ENCODE measurements at places on chromosomes 7 and 10.

DNA sequence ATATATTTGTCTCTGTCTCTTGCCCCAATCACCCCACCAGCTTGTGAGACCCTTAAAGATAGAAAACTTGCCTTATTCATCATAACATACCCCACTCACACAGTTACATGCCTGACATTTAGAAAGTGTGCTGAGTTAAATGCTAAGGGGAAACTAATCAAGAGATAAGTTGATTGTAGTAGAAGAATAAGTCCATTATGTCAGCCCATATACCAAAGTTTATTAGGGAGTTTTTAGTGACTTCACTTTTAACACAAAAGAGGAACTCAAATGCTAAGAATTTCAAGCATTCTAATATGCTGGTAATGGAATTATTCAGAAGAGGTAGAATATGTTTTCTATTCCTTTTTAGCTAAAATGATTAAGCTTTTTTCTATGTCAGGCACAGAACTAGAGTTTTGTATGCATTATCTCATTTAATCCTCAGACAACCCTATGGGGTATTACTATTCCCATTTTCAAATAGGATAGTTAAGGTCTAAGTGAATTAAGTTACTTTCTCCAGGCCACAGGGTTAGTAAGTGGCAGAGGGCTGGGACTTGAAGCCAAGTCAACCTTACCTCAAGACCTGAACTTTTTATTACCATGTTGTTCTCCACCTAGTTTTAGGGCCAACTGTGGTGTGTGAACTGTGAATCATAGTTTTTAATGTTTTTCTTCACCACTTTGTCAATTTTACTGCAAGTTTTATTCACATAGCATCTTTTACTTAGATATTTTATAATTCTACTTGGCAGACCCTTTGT is 19.6 kb downstream of the ASAH2 start:
- no peak for DNase-seq

DNA sequence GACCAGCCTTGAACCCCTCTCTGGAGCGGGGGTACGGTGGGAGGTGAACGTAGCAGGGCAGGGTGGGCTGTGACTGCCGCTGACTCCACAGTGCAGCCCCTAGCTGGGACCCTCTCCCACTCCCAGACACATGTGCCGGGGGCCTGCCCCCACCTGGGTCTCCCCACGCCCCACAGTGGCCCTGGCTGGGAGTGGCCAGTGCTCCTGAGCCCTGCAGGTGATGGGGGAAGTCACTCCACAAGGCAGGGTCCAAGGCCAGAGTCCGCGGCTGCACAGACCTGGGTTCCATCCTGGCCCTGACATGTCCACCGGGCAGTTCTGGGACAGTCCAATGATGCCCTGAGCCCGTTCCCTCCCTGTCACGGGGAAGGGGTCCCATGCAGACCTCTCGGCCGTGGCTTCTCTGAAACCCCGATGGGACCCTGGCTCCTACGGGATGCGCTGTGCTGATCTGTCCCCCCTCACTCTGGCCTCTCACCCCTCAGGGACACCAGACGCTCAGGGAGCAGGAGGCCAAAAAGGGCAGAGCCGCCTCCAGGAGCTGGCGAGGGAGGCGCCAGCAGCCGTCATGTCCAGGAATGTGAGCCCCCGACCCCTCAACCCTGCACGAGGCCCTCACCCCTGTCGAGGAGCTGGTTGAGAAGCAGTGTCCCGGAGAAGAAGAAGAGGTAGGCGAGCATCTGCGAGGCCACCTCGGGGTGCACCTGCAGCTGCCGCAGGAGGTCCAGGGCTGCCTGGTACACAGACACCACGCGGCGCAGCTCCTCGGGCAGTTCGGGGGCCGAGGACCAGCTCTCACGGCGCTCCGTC is 40.4 kb downstream of the AP5Z1 start:
- DNase-seq, result no peak

DNA sequence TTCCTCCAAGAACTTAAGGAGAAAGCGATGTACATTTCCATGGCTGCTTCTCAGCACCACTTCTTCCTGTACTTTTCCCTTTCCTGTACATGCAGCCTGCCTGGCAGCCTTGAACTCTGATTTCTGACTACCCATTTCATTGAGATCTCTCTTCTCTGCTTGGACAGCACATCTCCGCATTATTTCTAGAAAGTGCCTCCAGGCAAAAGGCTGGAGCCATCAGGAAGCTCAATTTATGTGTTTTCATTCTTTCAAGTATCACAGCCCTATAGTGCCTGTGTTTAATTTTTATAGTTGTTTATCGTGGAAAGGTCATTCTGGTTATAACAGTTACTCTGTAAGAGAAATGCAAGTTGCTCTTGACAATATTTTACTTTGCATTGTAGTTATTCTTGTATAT is 688.0 kb upstream of the ANKRD30A start:
- DNase-seq, result no peak

GRCh38 chr10:129122846-129123245 is 344.2 kb upstream of the MGMT start:
- no peak for DNase-seq

GRCh38 chr7:132239422-132239994 is 336.8 kb downstream of the PLXNA4 start:
- no peak for DNase-seq

- DNase-seq, result no peak
These were observed 24.6 kb upstream of the NPFFR1 start for GRCh38 chr10:70308121-70309060.

- DNase-seq, result no peak
These were observed 720 bp downstream of the SNCG start for GRCh38 chr10:86958901-86959736.

DNA sequence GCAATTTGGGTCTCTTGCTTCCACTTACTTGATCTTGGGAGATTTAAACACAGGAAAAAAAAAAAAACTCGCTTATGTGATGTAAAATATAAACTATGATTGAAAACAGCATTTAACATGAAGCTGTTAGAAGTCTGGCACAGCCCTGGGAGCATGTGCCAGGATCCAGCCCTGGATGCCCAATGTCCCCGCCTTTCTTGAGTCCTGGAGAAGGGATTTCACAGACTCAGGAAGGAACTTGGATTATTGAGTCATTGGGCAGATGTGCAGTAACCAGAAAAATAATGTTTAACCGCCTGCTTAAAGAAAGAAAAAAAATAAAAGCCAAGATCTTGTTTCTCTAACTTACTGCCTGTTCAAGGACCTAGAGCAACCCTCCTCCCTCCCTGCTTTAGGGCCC is 3.7 kb upstream of the JCAD start:
- DNase-seq, result peak; percentile 89

GRCh38 chr10:109780997-109781396 is 142.3 kb downstream of the XPNPEP1 start:
- DNase-seq, result no peak

- DNase-seq, result no peak
These were observed 338.5 kb downstream of the MDFIC start for GRCh38 chr7:115260381-115260780.

GRCh38 chr10:44498222-44498621 is 113.3 kb upstream of the CXCL12 start:
- DNase-seq, result no peak

GRCh38 chr7:93159490-93159889 is 11.3 kb upstream of the SAMD9L start:
- DNase-seq, result no peak

GRCh38 chr7:89308535-89308934 is 513.0 kb upstream of the TEX47 start:
- no peak for DNase-seq

DNA sequence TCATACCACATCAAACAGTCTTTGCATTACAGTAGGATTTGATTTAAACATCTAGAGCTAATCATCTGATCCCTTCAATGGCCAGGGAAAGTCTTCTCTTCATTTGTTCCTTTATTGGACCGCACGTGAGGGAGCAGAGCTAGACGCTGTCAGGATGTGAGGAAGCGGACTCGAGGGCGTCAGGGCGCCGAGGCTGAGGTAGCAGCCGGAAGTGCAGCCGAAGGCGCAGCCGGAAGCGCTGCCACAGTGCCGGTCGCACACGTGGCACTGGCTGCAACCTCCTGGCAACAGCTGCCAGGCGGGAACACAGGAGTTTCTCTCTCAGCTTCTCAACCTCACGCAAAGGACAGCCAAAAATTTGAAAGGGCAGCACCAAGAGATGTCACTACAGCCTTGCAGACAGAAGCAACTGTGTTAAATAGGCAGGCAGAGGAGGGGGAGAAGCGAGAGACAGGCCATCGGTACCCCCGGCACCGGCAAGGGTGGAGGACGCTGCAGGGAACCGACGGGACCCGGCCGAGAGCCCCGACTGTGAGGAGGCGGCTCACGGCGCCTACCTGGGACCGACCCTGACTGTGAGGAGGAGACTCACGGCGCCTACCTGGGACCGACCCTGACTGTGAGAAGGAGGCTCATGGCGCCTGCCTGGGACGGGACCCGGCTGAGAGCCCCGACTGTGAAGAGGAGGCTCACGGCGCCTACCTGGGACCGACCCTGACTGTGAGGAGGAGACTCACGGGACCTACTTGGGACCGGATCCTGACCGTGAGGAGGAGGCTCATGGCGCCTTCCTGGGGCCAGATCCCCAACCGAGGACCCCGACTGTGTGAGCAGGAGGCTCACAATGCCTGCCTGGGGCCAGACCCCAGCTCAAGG is 32.3 kb downstream of the VIPR2 start:
- DNase-seq, result no peak

GRCh38 chr7:47951374-47951773 is 3.1 kb upstream of the PKD1L1 start:
- no peak for DNase-seq

DNA sequence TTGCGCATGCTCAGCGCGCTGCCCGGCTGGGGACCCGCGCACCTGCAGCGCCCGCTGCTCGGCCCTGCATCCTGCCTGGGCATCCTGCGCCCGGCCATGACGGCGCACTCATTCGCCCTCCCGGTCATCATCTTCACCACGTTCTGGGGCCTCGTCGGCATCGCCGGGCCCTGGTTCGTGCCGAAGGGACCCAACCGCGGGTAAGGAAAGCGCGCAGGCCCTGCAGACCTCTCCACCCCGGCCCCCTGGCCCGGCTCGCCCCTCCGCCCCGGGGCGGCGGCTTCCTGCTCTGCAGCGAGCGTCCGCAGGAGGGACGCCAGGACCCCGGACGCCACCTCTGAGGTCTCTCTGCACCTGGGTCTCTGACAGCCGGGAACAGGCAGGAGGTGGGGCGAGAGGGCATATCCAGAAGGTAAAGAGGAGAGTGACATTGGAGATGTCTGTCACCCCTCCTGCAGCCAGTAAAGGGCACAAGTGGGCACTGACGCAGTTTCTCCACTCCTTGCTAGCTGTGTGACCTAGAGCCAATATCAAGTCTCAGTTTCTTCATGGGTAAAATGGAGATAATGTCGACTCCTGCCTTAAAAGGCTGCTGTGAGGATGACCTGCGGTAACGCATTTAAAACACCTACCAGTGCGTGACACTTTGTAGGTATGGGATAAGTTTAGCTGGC is 338 bp downstream of the ATP6V0E2 start:
- DNase-seq, result no peak

- DNase-seq, result no peak
These were observed 192.3 kb downstream of the EVX1 start for GRCh38 chr7:27434756-27435400.

DNA sequence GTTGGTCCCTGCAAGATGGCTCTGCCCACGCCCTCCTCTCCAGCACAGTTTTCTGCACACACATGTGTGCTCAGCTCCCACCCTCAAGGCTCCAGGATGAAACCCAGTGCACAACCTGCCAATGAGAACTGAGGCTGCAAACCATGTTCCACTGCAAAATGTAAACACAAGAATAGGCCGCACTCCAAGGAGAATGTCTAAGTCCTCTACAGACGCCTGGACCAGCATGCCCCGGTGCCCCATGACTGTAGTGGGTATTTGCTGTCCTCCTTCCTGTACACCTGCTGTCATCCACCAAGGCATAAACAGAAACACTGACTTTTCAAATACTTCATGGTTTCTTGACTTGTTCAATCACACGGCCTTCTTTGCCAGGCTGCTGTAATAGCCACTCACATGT is 72.6 kb downstream of the COBL start:
- no peak for DNase-seq

GRCh38 chr7:12237007-12237406 is 25.9 kb downstream of the TMEM106B start:
- DNase-seq, result no peak

DNA sequence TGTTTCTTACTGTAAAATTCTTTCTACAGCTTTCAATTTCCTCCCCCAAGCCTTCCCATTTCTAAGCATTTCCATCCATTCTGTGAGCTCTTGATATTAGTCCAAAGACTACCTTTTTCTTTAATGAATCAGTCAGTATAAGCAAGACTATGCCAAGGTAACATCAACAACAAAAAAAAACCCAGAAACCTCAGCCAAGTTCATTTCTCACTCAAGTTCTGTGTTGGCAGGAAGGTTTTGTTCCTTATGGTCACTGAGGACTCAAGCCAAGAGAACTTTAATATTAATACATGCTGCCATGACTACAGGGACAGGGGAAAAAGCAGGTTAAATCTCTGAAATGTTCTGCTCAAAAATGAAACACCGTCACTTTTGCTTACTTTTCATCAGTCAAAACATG is 621.2 kb upstream of the NRP1 start:
- DNase-seq, result no peak
